NCI-H748 treated with DMSO at 0.1 percent for 48 hours (cell line): ENCODE measurements at places on chromosomes 3 and 15.

DNA sequence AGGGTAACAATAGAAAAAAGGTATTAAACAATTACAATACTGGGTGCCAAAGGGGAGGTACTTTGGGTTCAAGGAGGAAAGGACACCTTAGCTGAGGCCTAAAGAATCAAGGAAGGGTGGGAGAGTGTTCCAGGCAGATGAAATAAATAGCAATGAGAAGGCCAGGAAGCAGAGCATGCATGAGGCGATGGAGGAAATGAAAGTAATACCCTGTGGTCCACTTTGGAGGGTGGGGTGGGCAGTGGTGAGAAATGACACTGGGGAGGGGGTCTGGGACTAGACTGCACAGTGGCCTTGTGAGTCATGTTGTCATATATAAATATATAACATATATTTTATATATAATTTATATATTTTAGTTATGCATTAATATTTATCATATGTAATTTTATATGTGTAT, 55.9 kb downstream of the BHLHE40 start:
- no peak for DNase-seq

DNA sequence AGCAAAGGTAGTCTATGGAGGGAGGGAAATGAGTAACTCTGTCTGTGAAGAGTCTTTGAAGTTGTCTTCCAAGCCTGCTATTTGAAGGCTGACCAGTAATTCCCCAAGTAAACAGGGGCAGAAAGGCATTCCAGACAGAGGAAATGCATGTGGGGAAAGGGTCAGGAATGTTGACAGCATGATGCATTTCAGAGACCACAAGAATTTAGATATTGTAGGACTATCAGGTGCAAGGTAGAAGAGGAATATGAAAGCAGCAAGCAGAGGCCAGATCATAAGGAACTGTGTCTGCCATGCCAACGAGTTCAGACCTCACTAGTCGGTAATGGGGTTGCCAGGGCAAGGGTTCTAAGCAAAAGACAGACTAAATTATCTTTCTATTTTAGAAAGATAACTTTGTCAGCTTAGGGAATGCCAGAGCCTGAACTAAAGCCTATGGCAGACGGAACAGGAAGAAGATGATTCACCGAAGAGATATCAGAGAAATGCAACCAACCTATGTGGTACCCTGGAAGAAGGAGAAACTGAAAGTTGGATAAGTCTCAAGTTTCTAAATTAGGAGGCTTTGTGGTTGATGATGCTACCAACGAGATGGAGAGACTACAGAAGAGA, 327.0 kb upstream of the RORA start:
- DNase-seq, result no peak

DNA sequence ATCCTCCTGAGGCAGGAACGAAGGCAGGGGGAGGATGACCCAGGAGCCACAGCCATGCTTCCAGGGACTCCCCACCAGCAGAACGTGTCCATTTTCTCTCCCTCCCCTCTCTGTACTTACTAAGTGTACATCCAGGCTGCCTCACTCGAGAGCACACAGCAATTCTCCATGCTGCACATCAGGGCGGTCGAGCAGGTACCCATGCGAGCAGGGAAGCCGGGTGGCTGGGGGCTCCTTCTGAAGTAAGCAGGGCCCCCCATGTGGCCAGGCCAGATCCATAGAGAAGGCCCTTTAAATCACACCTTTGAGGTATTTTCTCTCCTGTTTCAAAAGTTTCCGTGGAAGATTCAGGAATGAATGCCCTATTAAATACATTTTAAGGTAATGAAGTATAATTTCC, 41.2 kb upstream of the SLC6A11 start:
- no peak for DNase-seq

DNA sequence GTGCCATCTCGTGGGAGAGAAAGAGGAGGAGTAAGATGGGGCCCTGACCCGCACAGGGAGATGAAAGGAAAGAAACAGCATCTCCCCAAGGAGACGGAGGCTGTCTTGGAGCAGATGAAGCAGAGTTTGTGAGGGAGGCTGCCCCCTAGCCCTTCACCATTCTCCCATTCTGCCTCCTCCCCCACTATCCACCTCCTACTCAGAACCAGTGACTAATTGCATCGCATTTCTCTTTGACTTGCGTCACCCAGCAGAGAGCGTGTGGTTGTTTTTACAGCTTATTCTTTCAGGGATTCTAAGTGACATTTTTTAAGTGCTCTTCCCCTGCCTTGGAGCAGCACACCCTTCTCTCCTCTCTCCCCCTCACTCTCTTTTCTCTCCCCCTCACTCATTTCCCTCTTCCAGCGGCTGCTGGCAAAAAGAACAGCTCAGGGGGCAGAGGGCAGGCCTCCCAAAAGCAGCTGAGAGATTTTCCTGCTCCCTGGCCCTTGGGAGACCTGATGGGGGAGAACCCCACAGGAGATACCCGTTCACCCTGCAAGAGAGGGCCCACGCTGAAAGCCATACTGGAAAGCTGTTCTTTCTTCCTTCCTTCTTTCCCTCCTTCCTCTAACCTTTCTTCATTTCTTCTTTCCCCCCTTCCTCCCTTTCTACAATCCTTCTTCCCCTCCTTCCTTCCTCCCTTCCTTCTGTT, 91.8 kb downstream of the MRPL46 start:
- DNase-seq, result no peak

DNA sequence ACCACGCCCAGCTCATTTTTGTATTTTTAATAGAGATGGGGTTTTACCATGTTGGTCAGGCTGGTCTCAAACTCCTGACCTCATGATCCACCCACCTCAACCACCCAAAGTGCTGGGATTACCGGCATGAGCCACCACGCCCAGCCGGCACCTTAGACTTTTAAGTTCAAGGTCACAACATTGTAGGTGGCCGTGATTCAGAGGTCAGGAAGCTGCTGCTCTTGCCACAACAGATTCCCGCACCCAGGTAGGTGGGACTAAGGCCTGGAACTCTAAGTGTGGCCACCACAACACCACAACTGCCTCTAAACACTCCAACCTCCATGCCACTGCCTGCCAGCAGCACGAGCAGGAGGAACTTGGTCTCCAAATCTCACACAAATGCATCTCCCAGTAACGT, 196.8 kb downstream of the STT3B start:
- DNase-seq, result no peak

- DNase-seq, result no peak
Measured at GRCh38 chr3:16496408-16497222, 16.9 kb downstream of the RFTN1 start.

GRCh38 chr3:125107861-125108567, 52.2 kb upstream of the HEG1 start:
- DNase-seq, result no peak

DNA sequence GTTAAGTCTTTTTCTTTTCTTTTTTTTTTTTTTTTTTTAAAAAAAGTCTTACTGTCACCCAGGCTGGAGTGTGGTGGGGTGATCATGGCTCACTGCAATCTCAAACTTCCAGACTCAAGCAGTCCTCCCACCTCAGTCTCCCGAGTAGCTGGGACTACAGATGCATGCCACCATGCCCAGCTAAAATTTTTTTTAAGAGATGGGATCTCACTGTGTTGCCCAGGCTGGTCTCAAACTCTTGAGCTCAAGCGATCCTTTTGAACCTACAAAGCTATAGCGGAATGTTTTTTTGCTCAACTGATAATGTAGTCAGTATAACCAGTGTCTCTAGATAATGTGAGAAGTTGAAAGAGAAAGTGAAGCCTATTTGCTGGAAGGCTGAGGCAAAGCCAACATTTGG, 3.9 kb upstream of the IGF2BP2 start:
- DNase-seq, result no peak

DNA sequence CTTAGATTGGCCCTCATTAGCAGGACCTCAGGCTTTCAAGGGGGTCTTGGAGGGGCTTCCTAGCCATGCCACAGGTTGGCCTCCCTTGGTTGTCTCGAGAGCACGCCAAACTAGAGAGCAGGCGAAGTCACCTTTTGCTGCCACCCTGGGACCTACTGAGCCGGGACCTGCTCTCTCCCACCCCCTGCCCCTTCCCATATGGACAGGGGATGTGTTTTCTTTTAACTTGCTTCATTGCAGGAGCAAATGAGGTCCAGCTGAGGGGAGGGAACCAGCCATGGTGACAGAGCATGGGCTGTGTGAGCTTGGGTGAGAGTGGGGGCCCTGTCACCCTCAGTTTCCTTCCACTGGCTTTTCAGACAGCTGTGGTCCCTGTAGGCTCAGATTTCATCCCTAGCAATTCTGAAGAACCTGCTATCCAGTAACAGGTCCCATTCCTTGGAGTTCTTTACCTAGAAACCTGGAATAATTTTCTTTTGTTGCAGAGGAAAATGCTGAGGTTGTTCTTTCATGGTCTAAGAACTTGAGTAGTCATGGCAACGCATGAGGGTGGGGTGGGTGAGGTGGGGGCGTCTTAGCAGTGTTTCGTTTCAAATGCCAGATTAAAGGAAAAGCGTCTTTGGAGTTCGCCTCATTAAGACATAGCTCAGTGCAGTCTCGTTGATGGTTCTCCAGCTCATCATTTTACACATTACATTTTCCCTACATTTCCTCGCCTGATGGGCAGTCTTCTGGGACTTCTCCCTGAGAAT, 20.1 kb upstream of the MAGEF1 start:
- no peak for DNase-seq

GRCh38 chr15:61798631-61799030, 261.6 kb downstream of the VPS13C start:
- DNase-seq, result no peak

DNA sequence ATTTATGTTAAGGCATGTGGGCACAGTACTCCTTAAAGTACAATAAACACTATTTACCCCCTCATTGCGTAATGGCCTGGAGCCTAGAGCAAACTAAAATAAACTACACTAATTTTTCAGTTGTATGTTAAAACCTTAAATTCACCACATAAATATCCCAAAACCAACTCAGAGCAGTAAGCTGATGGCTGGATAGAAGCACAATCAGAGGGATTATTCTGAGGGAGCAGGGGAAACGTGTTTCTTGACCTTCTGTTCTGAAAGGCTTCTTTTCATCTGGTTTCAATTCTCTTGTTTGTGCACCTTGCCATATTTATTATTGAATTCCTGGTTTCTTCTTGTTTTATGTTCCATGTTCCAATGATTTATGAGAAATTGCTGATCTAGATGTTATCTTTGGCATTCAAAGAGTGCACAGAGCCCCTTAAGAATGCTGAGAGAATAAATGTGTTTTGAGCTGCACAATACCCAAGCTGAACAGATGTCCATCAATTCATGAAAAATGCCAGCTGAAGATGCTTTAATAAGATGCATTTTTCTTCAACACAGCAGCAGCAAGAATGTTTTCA, 29.6 kb downstream of the RPL22L1 start:
- DNase-seq, result no peak

DNA sequence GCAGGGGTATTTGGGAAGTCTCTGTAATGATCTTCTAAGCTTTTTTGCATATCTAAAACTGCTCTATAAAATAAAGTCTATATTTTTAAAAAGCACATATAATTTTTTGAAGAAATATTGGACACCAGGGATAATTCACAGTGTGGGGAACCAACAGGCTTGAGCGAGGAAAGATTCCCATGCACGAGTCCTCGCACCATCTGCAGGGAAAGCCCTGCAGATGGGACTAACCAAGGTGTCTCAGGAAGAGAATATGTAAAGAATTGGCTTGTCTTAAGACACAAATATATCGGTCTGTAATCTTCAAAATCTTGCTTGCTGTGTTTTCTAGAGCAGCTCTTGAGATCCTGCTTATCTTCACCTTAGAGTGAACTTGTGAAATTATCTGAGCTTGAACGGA, 77.2 kb upstream of the SEMA6D start:
- no peak for DNase-seq

- DNase-seq, result no peak
Measured at GRCh38 chr3:188316723-188317070, 162.7 kb downstream of the LPP start.

DNA sequence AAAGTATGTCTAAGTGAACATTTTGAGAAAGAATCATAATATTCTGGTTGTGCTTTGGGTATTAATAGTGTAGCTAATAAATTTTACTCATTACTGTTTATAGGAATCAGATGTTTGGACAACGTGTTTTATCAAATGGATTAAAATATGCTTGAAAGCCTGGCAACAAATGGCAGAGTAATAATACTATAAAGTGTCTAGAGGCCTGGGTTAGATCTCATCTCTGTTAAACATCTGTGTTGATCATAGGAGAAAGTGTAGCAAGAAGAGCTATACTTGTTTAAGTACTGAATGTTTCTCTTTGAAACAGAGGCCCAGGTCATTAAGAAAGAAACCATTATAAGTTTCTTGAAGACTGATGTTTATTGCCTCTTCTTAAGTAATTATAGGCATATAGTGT, 30.5 kb downstream of the VPS8 start:
- no peak for DNase-seq

DNA sequence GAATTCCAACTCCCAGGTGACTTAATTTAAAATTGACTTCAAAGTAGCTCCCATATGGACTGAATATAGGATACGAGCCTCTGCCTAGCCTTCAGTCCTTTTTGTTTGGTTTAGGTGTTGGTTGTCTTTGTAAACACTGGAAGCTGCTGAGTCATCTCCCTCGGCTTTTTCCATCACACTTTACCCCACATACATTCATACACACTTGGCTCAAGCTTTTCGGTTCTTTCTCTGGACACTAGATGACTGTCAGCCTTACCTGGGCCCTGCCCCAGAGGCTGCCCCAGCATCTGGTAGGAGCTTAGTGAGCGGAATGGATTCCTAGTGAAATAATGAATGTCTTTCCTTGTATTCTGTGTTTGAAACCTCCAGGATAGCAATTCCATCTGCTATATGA, 201.5 kb upstream of the IL12A start:
- DNase-seq, result no peak

DNA sequence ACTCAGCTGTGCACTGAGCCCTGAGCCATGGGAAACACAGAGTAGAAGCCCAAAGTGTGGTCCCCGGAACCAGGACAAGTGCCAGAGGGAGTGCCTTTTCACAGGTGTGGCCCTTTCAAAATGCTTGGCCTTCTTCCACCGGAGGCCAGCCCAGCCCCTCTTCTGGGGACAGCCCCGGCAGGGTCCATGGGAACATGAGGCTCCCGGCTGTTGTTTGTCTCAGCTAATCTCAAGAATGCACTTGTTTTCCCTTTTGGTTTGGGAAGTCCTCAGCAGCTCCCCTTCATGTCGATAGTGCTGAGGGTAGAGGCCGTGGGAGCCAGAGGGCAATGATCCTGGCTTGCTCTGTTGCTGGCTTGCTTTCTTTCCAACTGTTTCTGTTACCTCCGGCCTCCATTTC, 91.1 kb upstream of the MRPS22 start:
- DNase-seq, result no peak

GRCh38 chr15:55587321-55588069, 650 bp downstream of the PYGO1 start:
- no peak for DNase-seq

DNA sequence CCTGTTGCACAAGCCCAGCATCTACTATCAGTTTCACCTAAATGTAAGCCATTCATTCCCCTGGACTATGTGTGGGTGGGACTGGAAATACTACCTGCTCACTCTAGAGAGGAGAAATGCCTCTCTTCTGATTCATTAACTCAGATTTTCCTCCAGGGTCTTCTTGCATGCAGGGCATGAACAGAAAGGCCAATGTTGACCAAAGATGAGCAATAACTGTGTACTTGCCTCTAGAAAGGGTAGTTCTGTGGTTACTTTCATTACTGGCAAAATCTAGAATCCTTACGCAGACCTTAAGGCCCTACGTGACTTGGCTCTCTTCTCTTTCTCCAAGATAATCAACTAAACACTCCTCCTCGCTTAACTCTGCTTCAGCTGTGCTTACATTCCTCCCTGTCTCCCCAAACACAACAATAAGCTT, 81.4 kb upstream of the PSMD6 start:
- DNase-seq, result no peak

GRCh38 chr3:194262925-194263305, 88.2 kb downstream of the CPN2 start:
- no peak for DNase-seq
